ENCODE measurements at places on chromosomes 5 and 9.

DNA sequence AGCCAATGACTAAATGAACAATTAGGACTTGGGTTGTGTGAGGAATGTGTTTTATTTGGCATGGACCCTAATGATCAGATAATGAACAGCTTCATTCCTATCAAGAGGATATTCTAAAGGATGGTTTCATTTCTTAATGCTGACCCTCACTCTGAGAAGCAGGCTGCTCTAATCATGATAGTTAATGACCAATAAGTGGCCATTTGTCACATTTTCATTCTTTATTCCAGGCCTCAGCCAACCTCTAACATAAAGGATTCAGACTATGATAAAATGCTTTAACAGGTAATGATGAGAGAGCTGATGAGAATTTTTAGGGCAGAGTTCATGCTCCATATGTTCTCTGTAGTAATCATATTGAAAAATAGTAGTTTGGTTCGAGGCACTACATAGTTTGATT lies 301.5 kb upstream of the ARRDC3 start:
- DNase-seq = no peak

GRCh38 chr9:107177857-107178256 lies 105.2 kb upstream of the RAD23B start:
- no peak for DNase-seq

DNA sequence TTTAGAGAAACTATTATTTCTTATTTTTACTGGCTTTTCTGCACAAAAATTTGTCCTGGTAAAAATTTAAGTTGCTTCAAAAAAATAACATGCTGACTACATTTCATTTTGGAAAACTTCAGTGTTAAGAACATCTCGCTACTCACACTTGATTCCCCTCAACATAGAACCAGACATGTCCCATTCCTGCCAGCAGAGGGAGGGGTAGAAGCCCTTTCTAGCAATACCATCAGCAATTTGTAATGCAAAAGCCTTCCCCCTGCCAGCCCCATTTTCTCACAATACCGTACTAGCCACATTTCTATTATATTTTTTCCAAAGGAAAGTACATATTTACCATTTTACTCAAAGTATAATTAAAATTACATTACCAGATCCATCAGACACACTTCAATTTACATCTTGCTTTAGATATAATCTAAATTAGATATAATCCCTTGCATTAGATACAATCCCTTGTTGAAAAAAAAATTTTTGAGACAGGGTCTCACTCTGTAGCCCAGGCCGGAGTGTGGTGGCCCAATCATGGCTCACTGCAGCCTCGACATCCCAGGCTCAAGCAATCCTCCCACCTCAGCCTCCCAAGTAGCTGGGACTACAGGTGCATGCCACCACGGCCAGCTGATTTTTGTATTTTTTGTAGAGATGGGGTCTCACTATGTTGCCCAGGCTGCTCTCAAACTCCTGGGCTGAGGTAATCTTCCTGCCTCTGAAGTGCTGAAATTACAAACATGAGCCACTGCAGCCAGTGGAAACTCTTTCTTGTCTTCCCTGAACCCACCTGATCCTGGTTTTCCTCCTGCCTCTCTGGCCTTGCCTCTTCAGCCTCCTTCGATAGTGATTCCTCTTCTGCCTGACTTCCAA lies 39.6 kb upstream of the IDNK start:
- DNase-seq = peak; percentile 75

GRCh38 chr5:1836891-1837880 lies 36.0 kb downstream of the NDUFS6 start:
- DNase-seq = no peak

GRCh38 chr9:10818206-10818605 lies 205.4 kb upstream of the PTPRD start:
- no peak for DNase-seq

Measured in brain microvascular endothelial cell (primary cell).